Type B pancreatic cell (in vitro differentiated cells): ENCODE measurements at places on chromosomes 7 and 10. TPM values are rescaled to one million over a fixed set of nuclear protein-coding genes. Genes with fewer than 3 reads are reported as not detected.

GRCh38 chr7:120332433-120332832 lies 59.5 kb downstream of the KCND2 start:
- H3K4me1 ChIP-seq = no peaks in the 10 kb centered on the region
- no peaks in the 10 kb centered on the region for H3K27me3 ChIP-seq
- no peak overlapping the region for H3K27ac ChIP-seq
- no peak for DNase-seq
- H3K4me3 ChIP-seq = no peak overlapping the region

DNA sequence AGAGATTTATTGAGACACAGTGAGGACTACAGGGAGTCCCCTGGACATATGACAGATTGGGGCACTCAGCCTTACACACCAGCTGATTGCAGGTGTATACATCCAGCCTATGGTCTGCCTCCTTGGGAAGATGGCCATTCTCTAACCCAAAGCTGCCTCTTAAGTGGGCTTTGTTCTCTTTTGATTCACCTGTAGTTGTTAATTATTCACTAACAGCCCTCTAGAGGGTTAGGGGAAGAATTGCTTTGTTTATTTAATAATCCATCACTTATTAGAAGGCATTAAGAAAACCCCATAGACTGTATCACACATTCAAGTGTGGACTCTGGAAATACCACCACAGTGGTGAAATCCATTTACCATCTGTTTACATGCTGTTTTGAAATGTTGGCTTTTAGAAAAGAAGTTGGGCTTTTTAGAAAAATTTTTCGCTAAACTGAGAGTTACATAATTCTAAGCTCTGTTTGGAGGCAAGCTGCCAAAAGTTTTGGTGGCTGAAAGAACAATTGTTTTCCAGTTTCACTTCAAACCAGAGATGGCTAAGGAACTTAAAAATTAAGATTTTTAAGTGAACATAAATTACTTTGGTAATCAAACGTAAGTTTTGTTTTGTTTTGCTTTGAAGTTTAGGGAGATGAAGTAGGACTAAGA lies 379.1 kb downstream of the ADRA2A start:
- H3K27me3 ChIP-seq = peaks cover 23% of the 10 kb centered on the region
- no peaks in the 10 kb centered on the region for H3K36me3 ChIP-seq
- no peak overlapping the region for H3K4me3 ChIP-seq
- H3K27ac ChIP-seq = no peak overlapping the region
- DNase-seq = no peak

- H3K4me3 ChIP-seq = no peak overlapping the region
- no peak overlapping the region for H3K27ac ChIP-seq
- peaks cover 34% of the 10 kb centered on the region for H3K36me3 ChIP-seq
- DNase-seq = no peak
- H3K4me1 ChIP-seq = peaks cover 4% of the 10 kb centered on the region
Observed at GRCh38 chr10:182441-183201, 47.4 kb downstream of the ZMYND11 start.

- peaks cover 15% of the 10 kb centered on the region for H3K4me1 ChIP-seq
- no peak overlapping the region for H3K27ac ChIP-seq
- H3K27me3 ChIP-seq = peaks cover 9% of the 10 kb centered on the region
- DNase-seq = no peak
- H3K36me3 ChIP-seq = no peaks in the 10 kb centered on the region
Observed at GRCh38 chr7:151923097-151923876, 33.0 kb upstream of the GALNTL5 start.

SH3PXD2A gene
- total RNA-seq = 22.3 and 38.6 TPM in 2 replicates

DNA sequence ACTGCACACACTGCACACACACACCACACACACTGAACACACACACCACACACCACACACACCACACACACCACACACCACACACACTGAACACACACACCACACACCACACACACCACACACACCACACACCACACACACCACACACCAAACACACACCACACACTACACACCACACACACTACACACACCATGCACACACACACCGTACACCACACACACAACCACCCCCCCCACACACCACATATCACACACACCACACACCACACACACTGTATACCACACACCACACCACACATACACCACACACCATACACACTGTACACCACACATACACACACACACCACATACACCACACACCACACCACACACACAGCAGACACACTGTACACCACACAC lies 59.5 kb downstream of the FAM204A start:
- H3K27ac ChIP-seq = no peak overlapping the region
- H3K4me3 ChIP-seq = no peak overlapping the region
- peaks cover 25% of the 10 kb centered on the region for H3K27me3 ChIP-seq
- H3K4me1 ChIP-seq = no peaks in the 10 kb centered on the region
- H3K36me3 ChIP-seq = no peaks in the 10 kb centered on the region
- DNase-seq = no peak

GRCh38 chr7:105187302-105188169 lies 173.5 kb downstream of the KMT2E start:
- DNase-seq = no peak
- H3K36me3 ChIP-seq = no peaks in the 10 kb centered on the region
- no peak overlapping the region for H3K4me3 ChIP-seq

CC2D2B gene
- total RNA-seq = 0.24 and 0.34 TPM in 2 replicates

GRCh38 chr7:144454-144826 lies 47.9 kb upstream of the FAM20C start:
- no peak for DNase-seq
- peaks cover 5% of the 10 kb centered on the region for H3K4me1 ChIP-seq
- peaks cover 3% of the 10 kb centered on the region for H3K36me3 ChIP-seq
- H3K27me3 ChIP-seq = no peaks in the 10 kb centered on the region
- H3K4me3 ChIP-seq = no peak overlapping the region
- no peak overlapping the region for H3K27ac ChIP-seq

DNA sequence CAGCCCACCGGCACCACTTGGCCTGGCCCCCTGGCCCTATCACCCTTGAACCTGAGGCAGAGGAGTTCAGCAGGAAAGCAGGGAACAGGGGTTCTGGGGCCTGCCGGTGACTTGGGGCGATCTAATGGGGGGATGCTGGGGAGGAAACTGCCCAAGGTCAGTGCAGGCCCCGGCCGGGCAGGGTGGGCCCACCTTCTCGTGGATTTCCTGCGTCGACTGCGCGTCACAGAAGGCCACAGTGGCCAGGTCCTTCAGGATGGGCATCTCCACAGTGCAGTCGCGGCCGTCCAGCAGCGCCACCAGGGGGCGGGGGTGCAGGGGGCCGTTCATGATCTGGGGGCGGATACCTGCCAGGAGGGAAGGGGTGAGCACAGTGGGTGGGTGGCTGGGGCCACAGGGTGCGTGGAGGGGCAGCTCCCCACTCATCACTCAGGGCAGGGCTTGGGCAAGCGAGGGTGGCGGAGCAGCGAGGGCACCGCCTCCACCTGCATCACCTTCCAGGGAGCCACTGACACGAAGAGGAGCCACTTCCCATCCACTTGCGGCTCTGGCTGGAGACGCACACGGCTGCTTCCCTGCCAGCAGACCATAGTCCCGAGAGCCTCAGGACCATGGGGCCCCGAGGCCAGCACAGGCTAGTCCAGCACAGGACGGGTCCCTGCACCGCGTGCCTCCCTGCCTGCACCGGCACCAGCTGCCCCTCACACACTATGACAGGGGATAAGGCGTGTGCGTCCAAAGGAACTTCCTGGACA lies 61.4 kb downstream of the ZRANB1 start:
- DNase-seq = peak; percentile 57
- H3K4me1 ChIP-seq = peaks cover 17% of the 10 kb centered on the region
- peak overlapping the region; percentile 16 for H3K27ac ChIP-seq
- no peak overlapping the region for H3K4me3 ChIP-seq
- peaks cover 3% of the 10 kb centered on the region for H3K36me3 ChIP-seq
- no peaks in the 10 kb centered on the region for H3K27me3 ChIP-seq

- H3K36me3 ChIP-seq = no peaks in the 10 kb centered on the region
- H3K27me3 ChIP-seq = no peaks in the 10 kb centered on the region
- no peak for DNase-seq
- peak overlapping the region; percentile 73 for H3K27ac ChIP-seq
Observed at GRCh38 chr7:30771880-30772425, 736 bp downstream of the MINDY4 start.

DNA sequence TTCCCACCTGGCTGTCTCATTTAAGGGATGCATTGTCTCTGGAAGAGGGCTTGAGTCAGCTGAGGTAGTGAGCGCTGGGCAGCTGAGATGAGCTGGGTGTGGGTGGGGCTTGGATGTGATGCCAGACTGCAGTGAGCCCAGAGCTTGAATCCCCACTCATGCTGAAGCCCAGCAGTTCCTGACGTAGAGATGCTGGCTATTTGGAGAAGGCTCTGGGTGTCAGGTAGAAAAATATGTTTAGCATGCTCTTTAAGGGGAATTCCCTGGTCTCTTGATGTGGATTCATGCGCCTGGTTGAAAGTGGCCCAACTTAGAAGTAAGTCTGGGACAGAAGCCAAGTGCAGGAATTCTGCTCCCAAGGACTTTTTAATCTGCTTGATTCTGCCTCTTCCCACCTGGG lies 241.5 kb upstream of the IGFBP3 start:
- no peak overlapping the region for H3K27ac ChIP-seq
- DNase-seq = no peak
- no peaks in the 10 kb centered on the region for H3K4me1 ChIP-seq
- no peaks in the 10 kb centered on the region for H3K36me3 ChIP-seq
- peaks cover 3% of the 10 kb centered on the region for H3K27me3 ChIP-seq

GRCh38 chr10:99172128-99172738 lies 63.4 kb downstream of the HPSE2 start:
- peaks cover 6% of the 10 kb centered on the region for H3K27me3 ChIP-seq
- no peaks in the 10 kb centered on the region for H3K36me3 ChIP-seq
- no peaks in the 10 kb centered on the region for H3K4me1 ChIP-seq
- no peak overlapping the region for H3K27ac ChIP-seq
- H3K4me3 ChIP-seq = no peak overlapping the region

DNA sequence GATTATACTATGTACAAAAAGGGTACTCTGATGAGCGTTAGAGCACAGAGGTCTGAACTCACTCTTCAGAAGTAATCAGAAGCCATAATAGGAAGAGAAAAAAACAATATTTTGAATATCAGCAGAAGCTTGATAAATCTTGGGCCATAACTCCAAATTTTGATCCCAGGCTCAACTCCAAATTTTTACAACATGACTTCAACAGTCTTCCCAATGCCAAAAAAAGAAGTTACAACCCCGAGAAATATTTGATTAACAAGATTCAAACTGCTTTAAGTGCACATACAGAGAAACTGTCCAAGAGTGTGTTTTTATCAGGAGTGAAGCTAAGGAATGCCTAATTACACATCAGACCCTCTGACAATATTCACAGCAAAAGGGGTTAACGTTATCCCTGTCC lies 7.5 kb downstream of the MPP7 start:
- DNase-seq = no peak
- H3K4me1 ChIP-seq = peaks cover 12% of the 10 kb centered on the region
- no peak overlapping the region for H3K4me3 ChIP-seq

FFAR4 gene
- total RNA-seq = 0.70 and 1.2 TPM in 2 replicates

DNA sequence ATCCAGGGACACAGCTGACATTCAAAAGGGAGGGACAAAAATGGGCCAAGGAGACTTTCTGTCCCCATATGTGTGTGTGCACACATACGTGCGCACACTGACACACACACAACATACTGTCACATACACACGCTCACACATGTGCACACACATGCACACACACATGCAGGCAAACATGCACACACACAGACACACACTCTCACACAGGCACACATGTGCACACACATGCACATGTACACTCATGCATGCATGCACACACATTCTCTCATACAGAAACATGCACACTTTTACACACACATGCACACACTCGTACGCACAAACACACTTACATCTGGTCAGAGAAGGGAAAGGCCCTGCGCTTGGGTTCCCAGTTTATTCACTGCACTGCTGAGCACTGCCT lies 155.1 kb upstream of the MKI67 start:
- peaks cover 14% of the 10 kb centered on the region for H3K4me1 ChIP-seq
- H3K27me3 ChIP-seq = peaks cover 48% of the 10 kb centered on the region
- no peak overlapping the region for H3K27ac ChIP-seq
- DNase-seq = no peak

DNA sequence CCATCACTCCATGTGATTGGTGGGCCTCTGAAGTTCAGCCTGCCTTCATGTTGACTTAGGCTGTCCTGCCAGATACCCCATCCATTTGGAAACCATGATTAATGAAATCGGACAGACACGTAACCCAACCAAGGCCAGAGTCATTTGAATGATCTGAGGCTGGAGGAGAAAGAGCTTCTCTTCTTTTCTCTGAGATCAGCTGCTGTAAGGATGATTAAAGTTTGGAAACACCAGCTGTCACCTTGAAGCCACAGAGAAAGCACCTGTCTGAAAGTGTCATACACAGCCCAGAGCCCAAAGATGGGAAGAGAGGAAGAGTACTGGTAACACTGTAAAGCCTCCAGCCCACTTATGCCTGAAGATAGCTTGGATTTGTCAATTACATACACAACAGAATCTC lies 22.9 kb downstream of the NEBL start:
- peaks cover 9% of the 10 kb centered on the region for H3K4me1 ChIP-seq
- no peak for DNase-seq
- H3K27ac ChIP-seq = no peak overlapping the region

GRCh38 chr7:1936006-1936310 lies 265.9 kb downstream of the ELFN1 start:
- peaks cover 8% of the 10 kb centered on the region for H3K36me3 ChIP-seq
- DNase-seq = no peak
- no peaks in the 10 kb centered on the region for H3K27me3 ChIP-seq

PSD gene
- 7.8 and 9.3 TPM in 2 replicates for total RNA-seq

C10orf53 gene
- not detected in 2 replicates for total RNA-seq
